ENCODE measurements at places on chromosomes 12 and 14.

- DNase-seq: peak; percentile 80
Measured at GRCh38 chr14:90381999-90382451, 14.8 kb upstream of the CALM1 start.

GRCh38 chr12:43102546-43103264 is 449.3 kb downstream of the ADAMTS20 start:
- no peak for DNase-seq

DNA sequence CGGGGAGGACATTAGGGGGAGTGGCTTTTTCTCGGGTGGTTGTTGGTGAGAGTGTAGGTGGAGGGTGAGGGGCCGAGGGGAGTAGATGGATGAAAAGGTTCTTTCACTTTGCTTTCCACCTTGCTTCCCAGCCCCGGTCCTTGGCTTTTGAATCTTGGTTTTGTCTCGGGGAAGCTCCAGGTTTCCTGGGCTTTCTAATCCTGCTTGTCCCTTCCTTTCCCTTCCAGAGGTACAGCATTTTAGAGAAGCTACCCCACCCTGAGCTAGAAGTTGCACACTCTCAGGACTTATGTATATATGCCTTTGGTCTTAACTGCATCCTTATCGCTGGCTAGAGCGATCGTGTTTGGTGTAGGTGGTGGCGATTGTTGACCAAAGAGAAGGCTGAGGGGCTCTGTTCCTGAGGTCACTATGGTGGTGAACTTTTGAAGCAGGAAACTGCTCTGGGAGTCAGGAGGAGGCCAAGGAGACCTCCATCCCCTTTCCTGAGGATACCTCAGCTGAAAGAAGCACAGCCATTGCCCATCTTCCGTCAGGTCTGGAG is 862 bp downstream of the PIP4K2C start:
- no peak for DNase-seq

DNA sequence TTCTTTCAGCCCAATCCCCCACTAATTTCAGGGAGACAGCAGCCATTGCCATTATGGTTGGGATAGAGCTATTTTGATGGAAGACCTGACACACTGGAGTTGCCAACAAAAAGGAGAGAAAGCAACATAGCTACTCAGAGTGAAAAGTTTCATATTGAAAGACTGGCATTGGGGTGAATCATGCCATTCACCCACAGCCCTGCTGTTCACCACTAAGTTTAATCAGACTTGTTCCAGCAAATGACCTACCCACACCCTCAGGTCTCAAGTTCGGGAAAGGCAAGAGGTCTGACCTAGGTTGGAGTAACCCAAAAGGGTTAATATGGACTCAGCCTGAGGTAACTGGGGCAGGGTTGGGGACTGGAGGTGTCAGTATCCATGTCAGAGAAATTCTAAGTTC is 169.2 kb downstream of the PAWR start:
- no peak for DNase-seq

DNA sequence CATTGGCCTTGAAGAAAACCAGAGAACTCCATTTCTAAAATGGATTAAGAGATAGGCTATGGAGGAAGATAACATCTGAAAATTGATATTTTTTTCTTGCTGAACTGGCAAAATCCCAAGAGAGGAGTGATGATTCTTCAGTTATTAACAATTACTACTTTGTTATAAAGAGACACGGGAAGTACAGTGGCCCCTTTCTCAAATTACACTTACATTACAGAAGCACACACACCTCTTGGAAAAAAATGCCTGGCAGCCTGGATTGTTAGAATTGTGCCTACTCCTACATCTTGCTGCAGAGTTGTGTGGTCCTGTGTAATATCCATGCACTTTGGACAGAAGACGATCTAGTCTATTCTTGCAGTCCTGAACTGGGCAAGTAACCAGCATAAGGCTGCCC is 71.7 kb downstream of the TGFB3 start:
- DNase-seq: no peak

GRCh38 chr12:80068173-80068572 is 31.2 kb upstream of the OTOGL start:
- no peak for DNase-seq

DNA sequence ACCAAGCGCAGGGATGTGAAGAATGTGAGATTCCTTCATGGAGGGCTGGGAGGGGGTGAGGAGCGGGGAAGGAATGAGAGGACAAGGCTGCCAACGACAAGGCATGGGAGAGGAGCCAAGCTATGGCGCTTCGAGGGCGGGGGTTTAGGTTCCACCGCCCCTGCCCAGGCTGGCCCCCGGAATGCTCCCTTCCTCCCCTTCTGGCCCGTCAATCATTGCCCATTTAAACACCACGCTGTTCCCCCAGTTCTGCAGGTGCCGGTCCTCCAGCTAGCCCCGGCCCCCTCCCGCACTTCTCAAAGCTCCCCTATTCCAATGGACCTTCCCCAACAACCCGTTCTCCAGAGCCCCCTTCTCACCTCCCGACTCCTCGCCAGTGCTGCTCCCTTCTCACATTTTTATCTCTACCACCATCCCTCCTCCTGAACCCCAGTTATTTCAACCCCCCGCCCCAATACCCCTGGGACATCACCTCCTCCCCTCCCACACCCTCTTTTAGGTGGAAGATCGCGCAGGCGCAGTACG is 428 bp downstream of the RNF41 start:
- DNase-seq: peak; percentile 17

All from NCI-H1105 (cell line).